ENCODE measurements at places on chromosomes 13 and 19. TPM values are rescaled to one million over a fixed set of nuclear protein-coding genes. Genes with fewer than 3 reads are reported as not detected.

ZNF763 gene
- 0.96 TPM for total RNA-seq

ZNF486 gene
- 15.4 TPM for total RNA-seq

ATP4B gene
- total RNA-seq = not detected

TEX29 gene
- 0.46 TPM for total RNA-seq
